ENCODE measurements at places on chromosomes 4 and X. TPM values are rescaled to one million over a fixed set of nuclear protein-coding genes. Genes with fewer than 3 reads are reported as not detected.
A peak's percentile ranks its signal among the peaks of the same experiment; 100 is the strongest.

DNA sequence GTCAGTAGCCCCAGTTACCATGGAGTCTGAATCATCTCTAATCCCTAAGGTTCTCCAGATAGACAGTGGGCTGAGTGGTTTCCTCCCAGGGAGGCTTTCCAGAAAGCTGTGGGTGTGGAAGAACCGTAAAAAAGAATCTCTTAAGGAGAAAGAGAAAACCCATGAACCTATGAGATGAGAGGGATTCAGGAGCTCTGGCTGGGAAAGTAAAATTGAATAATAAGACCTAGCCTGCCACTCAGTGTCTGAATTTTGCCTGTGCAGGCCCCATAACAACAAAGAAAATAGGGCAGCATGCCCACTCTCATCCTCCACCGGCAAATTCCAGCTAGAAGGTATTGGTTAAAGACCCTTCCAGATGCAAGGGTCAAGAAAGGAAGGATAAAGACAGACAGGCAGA, 16.9 kb downstream of the AWAT2 start:
- no peak for DNase-seq

GRCh38 chr4:59094505-59094904, 1984.3 kb upstream of the IGFBP7 start:
- no peak for DNase-seq

- DNase-seq = peak; percentile 41
These were observed 89.8 kb downstream of the PDGFRA start for GRCh38 chr4:54318904-54319303.

DNA sequence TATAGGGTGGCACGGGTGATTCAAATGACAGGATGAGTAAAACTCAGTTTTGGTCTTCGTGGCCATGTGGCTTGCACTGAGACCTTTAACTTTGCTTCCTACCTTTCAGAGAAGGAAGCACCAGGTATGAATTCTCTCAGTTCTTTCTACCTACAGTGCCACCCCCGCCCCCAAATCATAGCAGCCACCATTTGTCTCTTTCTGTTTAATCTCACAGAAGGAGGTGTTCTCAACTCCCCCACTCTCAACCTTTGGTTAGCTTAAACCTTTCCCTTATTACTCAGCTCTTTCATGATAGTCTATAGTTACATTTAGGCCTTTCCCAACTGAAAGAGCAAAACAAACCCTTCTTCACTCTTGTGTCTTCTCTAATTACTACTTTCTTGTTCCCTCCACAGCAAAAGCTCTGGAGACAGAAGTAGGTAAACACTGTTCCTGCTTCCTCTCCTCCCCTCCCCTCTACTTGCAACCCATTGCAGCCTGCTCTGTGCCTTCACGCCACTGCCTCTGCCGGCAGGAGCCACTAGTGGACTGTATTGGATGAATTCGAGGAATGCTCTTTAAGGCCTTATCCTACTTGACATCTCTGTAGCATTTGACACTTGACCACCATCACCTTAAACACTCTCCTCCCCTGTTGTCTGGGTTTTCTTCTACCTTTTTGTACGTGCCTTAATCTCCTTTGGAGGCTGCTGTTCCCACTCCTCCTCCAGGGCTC, 123.7 kb downstream of the AFF1 start:
- DNase-seq = peak; percentile 66

DNA sequence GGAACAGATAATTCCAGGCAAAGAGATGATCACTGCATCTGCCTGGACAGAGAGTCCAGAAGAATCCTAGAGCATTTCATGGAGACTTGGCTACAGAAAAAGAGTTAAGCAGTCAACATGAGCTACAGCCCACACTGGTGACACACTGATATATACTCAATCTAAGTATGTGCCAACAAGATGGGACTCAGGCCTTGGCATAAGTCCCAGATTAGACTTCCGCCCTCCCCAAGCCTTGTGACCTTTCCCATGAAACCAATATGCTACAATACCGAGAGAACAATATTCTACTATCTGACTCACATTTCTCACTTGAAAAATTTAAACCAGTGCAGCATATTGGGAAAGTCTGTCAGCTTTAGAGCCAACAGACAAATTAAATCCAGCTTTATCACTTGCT, 65.7 kb upstream of the SLITRK2 start:
- DNase-seq = peak; percentile 66

GRCh38 chr4:67751260-67751659, 2.9 kb downstream of the GNRHR start:
- no peak for DNase-seq

DNA sequence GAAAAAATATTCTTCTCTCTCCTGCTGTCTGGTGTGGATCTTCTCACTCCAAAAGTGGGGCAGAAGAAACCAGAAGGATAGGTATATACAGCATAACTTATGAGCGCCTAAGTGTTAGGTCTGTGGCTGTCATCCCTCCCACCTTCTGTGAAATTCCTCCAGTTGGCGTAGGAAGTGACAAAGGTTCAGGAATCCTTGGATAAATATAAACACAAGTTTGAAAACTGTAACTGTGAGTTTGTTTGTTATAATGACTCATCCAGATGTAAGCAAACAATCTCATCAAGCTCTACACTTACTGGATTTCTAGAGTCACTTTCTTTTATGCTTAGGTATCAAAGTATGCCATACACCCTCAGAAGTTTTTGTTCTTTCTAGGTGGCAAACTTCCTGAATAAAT, 405.2 kb downstream of the FAT4 start:
- DNase-seq = no peak

GRCh38 chr4:145171911-145172310, 8.5 kb downstream of the OTUD4 start:
- no peak for DNase-seq

GRCh38 chr4:73432169-73433000, 3.6 kb upstream of the AFP start:
- no peak for DNase-seq

Gene EVC2
- total RNA-seq = 0.21 TPM

Gene NAA11
- total RNA-seq = 11.0 TPM

Gene ASB11
- 3.5 TPM for total RNA-seq

Gene SLC16A2
- 0.53 TPM for total RNA-seq

Gene DDX53
- not detected for total RNA-seq
